ENCODE measurements at places on chromosomes 2 and 18.

DNA sequence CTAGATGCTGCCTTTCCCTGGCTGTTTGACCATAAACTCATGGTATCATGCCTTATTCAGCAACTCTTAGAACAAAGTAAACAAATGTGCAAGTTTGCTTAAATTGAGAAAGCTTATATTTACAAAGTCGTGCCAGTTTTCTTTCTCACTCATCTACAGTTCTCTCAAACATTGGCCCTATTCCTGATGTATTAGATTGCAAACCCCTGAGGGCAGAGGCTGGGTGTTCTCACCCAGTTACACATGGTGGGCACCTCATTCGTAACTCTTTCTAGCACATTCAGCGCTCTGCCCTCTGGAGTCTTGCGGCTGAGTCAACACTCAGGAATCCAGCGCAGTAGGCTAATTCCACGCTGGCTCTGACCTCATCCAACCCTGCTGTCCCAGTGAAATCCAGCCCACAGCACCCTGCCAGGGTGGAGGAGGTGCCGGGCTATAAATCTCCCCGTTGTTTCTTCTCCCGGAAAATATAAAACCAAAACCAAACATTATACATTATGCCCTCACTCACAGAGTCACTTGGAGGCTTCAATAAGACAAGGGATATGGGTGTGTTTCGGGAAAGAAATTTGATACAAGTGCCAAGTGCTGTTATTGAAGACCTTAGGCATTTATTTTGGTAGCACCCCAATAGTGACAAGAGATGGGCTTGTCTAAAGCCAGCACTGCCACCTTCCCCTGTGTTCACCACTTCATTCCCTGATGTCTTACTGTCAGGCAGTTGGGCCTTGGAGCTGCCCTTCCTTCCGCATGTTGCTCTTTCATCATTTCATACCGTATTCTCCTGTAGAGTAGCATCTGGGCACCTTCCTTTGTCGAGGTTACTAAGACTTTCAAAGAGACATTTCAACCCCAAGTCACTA lies 287.4 kb downstream of the PRKCE start:
- DNase-seq: no peak

- DNase-seq: no peak
Measured at GRCh38 chr2:48714245-48714644, 41.3 kb downstream of the LHCGR start.

- DNase-seq: no peak
Measured at GRCh38 chr2:236939721-236940231, 145.9 kb upstream of the COPS8 start.

DNA sequence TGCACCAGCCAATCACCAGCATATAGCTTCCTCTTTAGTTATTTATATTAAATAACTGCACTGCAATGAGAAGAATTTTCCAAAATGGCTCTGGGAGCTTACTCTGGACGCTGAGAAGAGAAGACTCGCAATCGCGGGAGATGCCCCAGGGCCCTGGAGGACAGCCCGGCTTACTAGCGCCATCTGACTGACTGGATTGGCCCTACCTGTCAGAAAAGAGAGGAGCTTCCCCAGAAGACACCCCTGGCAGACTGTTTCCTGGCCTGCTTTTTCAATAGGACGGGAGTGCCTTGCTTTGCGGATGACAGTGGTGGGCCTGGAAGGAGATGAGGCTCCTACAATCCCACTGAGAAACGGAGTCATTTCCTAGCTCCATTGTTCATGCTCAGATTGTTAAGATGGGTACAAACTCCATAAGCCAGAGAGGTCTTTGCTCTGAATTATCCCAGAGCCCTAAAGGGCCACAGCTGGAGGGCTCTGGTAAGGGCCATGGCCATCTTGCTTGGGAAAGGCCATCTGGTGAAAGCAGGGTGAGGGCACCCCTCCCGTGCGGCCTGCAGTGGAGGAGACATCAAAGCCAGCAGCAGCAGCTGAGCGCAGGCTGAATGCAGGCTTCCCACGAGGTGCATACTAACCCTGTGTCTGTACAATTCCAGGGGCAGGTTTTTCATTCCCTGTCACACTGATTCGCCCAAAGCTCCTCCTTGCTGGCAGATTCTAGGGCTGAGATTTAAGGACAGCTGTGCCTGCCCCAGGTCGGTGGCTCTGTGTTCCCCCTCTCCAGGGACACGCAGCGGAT lies 92.1 kb downstream of the GALR1 start:
- DNase-seq: no peak

DNA sequence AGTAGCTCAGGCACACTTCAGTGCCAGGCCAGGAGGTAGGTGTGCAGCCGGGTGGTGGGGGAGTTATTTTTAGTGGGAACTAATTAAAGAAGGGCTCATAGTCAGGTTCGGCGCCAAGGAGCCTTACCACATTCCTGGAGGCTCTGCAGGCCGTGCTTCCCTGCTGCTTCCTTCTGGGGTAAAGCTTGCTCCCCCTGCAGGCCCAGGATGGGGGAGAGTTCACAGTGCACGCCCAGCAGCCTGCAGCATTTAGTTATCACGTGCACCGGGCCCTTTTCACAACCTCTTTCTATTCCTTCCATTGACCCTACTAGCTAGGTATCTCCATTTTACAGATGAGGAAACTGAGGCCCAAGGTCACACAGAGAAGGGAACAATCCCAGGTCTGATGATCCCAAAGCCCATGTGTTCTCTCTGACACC lies 2.5 kb downstream of the KCNF1 start:
- DNase-seq: no peak

All from activated CD4-positive, alpha-beta T cell treated with anti-CD3 and anti-CD28 coated beads, Interleukin-2, amount 10 ng/mL, durations not matched to agents 24 days and 14 days (primary cell).